ENCODE measurements at places on chromosomes 12 and 14.

- no peak for DNase-seq
These were observed 1.4 kb upstream of the GTF2A1 start for GRCh38 chr14:81222126-81222525.

DNA sequence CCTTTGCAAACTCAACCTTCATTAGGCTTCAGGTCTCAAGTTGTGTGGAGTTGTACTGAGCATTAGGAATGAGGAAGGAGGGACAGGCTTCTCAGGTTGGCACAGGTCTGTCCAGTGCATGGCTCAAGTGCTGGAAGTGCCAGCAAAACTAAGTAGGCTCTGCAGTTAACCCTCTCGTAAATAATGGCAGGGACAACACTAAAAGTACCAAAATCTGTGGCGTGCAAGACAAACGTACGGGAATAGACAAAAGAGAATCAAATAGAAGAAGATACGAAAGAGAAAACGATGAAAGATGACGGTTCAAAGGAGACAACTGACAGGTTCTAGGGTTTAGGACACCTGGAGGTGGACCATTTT, 612 bp downstream of the TRAPPC6B start:
- DNase-seq = no peak

DNA sequence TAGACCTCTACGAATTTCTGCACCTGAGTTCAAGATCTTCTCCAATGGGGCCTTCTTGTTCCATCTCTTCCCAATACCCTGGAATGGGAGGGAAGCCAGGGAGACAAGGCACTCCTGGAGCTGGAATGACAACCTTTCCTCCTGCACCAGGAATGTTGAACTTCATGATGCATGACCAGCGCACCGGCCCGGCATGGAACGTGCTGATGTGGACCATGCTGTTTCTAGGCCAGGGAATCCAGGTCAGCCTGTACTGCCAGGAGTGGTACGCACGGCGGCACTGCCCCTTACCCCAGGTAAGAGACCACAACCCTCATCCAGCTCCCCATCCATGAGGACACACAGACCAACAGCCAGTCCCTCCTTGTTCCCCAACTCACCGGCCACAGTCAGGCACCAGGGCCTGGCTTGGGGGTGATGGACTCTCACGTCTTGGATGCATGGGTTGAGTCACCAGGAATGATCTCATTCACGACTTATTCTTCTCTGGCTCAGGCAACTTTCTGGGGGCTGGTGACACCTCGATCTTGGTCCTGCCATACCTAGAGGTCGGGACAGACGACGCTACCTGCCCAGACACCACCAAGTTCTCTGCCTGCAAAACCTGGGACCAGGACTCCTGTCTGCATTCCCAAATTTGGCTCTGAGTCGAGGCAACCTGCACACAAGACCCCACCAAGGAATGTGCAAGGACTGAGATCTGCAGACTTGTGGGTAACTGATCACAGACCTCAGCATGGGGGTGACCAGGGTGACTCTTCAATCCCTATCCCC, 20.5 kb downstream of the SOAT2 start:
- no peak for DNase-seq

GRCh38 chr12:21451529-21451928, 14.1 kb downstream of the PYROXD1 start:
- DNase-seq = no peak

DNA sequence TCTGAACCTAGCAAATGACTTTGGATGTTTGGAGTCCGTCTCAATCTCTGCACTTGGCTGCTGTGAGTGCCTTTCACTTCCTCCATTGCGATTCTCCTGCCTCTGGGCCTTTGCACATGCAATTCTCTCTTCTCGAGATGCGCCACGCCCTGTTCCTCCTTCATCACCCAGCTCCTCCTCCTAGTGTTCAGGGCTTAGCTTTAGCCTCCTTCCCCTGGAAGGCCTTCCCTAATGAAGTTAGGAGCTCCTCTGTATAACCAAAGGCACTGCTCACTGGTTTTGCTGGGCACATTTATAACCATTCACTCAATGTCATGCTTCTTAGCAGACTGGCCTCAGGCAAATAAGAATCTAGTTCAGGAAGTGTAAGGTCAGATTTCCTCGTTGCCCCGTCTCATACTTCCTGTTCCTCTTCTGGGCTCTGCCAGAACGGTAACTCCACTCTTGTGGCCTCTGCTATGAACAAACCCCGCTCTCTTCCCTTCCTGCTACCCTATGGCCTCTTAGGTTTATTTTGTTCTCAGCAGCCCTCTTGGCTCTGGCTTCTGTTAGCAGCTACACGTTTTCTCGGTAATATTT, 171.4 kb downstream of the CRADD start:
- DNase-seq = no peak

GRCh38 chr12:106128585-106129328, 10.0 kb downstream of the NUAK1 start:
- DNase-seq = no peak
